Activated CD4-positive, alpha-beta T cell treated with anti-CD3 and anti-CD28 coated beads, Interleukin-2, amount 10 ng/mL, durations not matched to agents 24 days and 14 days (primary cell): ENCODE measurements at places on chromosomes 1 and 21. TPM values are rescaled to one million over a fixed set of nuclear protein-coding genes. Genes with fewer than 3 reads are reported as not detected.

The RGS5 gene
- 0.95 and 2.8 TPM in 2 replicates for total RNA-seq

The KRTAP12-2 gene
- total RNA-seq: not detected in 2 replicates

The GNG5 gene
- total RNA-seq: 115 and 122 TPM in 2 replicates

GRCh38 chr1:90706437-90707362 is 10.4 kb downstream of the BARHL2 start:
- DNase-seq: peak; percentile 67

DNA sequence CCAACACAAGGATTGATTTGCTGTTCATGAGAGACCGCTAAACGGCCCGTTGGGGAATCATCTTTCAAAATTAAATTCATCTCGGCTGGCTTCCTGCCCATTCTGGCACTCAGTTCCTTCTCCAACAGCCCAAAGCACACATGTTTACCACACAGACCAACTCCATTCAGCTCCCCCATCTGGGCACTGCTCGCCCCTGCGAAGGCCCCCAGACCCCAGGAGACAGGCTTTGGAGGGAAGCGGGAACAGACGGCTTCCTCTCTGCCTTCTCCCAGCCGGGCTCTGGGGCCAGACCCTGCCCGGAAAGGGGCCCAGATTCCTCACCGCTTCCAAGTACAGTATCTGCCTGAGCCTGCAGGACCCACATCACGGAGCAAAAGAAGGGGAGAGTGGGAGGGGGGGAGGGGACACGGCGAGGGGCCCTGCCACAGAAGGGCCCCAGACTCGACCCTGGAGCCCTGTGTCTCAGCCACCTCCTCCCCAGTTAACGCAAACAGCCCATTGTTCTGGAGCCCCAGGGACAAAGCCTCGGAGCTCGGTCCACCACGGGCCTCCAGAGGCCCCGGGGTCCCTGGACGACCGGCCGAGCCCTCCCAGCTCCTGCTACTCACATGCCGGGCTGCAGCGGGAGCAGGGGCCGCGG is 660 bp downstream of the MEGF6 start:
- no peak for DNase-seq

DNA sequence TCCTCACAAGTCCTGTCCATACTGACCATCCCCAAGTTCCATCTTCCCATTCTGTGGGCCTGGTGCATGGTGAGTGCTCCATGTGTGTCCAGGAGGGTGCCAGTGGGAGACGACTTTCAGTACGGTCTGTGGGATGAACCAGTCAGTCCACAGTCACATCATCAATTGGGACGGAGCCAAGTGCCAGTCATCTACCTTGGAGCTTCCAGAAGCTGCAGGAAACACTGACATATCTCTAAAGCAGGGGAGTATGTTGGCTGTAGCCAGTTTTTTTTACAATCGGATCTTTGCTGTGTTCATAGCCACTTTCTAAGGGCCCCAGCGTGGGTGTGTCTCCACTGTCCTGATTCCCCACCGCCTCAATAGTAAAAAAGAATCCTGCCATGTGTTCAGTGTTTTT is 13.6 kb upstream of the TRIM17 start:
- DNase-seq: no peak

DNA sequence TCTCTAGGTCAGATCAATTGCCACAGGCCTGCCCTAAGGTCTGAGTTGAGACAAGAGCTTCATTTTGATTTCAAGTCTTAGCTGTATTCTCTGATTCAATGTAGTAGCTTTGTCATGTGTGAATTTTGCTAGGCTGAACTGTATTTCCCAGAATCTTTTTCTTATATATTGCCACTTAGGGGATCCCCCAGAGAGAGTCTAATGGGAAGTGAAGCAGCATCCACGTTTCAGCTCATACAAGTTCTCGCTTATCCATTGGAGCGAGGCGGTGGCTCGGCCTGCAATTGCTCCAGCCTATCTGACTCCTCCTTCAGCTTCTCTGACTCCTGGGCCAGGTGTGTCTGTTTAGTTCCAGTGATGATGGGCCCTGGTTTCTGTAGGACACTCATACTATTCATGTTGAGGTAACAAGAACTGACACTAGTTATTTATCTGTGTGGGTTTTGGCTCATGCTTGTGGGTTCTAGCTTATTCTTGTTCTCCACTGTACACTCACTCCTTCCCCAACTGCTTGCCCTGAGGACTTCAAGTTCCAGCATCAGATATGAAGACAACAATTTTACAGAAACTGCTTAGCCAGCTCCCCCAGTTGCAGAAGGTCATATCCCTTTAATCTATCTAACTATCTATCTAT is 48.2 kb downstream of the TBX19 start:
- DNase-seq: no peak

DNA sequence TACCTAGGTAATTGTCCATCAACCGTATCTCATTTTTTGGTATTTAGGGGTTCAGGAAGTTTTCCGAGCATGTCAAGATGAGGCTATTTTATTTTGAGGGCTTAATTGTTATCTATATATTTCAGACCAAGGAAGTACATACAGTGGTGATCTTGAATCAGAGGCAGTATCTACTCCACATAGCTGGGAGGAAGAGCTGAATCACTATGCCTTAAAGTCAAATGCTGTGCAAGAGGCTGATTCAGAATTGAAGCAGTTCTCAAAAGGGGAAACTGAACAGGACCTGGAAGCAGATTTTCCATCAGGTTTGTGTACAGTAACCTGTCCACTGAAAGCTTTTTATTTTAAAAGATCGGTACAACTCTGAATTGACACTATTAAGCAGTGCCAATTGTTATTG is 130.2 kb downstream of the ZMYM4 start:
- DNase-seq: no peak

DNA sequence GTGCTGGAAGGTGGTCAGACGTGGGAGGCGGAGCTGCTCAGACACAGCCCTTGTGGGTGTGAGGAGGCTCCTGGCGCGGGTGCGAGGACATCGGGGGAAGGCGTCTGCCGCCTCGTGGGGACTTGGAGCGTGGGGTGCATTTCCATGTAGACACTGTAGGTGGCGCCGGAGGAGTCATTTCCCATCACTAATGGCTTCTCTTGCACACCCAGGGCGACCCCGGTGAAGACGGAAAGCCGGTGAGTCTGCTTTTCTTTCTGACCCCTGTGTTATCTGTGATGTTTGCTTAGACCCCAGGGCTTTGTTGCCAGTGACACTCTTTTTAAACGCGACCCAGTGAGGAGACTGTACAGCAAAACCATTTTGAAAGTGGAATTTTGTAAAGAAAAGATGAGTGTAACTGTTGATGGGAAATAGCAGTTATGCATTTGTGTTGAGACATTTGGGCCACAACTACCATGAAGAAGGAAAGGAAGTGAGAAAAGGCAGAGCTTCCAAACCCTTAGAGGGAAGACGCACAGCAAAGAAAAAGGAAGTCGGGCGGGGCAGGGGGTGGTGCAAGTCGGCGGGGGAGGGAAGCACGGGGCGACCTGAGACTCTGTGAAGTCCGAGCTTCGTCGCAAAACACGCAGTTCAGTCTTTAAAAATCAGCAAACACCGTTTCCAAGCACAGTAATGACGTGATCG is 64.0 kb downstream of the SLC19A1 start:
- DNase-seq: peak; percentile 93

DNA sequence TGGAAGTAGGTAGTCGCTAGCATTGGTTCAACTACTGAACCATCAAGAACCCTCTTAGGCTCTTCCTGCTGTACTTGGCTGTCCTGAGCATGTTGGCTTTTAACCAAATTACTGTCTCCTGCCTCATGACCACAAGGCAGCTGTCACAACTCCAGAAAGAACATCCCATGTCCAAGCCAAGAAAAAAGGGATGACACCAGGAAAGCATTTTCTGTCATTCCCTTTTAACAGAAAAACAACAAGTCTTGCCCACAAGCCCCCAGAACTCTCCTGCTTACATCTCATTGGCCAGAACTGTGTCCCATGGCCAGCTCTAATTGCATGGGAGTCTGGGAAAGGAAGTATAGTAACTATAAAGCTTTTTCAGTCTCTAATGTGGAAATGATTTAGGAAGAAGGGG is 2.4 kb upstream of the RNU5D-1 start:
- no peak for DNase-seq

- no peak for DNase-seq
These were observed 9.0 kb upstream of the SMIM1 start for GRCh38 chr1:3763351-3764125.

DNA sequence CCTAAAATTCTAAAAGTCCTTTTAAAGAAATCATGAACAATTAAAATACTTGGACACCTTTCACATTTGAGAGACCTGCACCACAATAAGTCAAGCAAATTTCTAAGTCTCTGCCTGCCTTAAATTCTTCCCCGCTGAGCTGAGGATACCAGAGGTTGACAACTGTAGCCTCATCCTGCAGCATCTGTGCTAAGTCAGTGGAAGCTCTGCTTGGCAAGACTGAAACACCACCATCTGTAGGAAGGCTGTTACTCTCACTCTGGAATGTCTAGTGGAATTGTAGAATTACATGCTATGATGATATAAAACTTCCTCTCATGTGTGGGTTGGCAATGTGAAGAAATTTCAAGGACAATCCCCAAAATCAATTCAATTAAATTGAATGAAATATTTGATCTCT is 1756.5 kb downstream of the NCAM2 start:
- no peak for DNase-seq

GRCh38 chr1:54285815-54286345 is 85.9 kb downstream of the MRPL37 start:
- no peak for DNase-seq

GRCh38 chr1:43366601-43367025 is 1.2 kb downstream of the ELOVL1 start:
- DNase-seq: no peak
